ENCODE measurements at places on chromosomes 2 and 18.

- no peak for DNase-seq
These were observed 291.4 kb downstream of the CCDC85A start for GRCh38 chr2:56475191-56475590.

GRCh38 chr2:156763174-156763573 lies 327.0 kb downstream of the GPD2 start:
- DNase-seq, result no peak

DNA sequence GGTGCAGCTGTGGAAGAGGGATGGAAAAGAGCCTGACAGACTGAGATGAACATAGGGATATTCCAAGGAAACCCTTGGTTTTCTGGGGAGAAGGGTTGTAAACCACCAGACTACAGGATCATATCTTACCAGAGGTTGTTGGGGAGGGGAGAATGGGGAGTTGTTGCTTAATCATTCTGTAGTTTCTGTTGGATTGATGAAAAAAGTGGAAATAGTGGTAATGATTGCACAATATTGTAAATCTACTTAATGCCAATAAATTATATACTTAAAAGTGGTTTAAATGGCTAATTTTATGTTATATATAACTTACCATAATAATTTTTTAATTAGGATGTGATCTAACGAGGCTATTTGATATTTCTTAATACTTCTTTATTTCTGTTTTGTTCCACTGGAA lies 800.9 kb downstream of the BCL11A start:
- no peak for DNase-seq

GRCh38 chr2:95036596-95037383 lies 11.3 kb downstream of the MAL start:
- no peak for DNase-seq

Data from activated CD4-positive, alpha-beta T cell treated with anti-CD3 and anti-CD28 coated beads for 4 hours (primary cell).